ENCODE measurements at places on chromosomes 4 and X.

GRCh38 chrX:150163221-150163930 is 199.7 kb upstream of the MAMLD1 start:
- DNase-seq, result no peak

DNA sequence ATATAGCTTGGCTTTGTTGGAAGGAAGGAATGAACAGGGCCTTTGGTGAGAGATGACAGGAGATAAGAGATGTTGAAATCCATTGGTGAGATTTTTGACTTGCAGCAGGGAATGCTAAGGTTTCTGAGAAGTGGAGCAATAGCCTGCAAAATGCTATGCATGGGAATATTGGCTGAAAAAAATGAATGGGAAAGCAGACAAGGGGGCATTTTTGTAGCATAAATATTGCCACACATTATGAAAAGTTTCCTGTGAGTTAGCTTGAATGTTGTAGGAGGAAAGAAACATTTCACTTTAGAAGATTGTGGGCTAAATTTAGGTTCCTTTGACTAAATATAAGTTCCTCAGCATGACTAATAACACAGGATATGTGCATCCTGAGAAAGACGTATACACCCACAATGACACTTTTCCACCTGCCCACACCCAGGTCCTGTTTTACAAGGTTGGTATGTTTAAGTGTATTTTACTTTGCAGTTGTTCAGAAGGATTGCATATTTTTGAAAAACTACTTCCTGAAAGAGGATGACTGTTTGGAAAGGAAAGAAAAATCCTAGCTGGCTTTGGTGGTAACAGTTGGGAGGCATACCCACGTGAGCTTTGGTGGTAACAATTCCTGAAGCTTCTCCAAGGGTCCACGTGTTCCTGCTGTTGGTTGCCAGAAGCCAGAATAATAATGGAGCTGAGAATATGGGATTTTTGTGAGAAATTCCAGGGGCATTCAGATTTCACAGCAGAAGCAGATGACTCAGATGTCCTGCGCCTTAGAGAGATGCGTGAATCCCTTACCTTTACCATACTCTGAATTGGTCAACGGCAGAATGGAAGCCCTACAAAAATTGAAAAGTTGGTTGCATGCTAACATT is 28.5 kb downstream of the PHEX start:
- no peak for DNase-seq

- no peak for DNase-seq
Observed at GRCh38 chrX:11100281-11101035, 10.7 kb upstream of the HCCS start.

GRCh38 chr4:13912966-13913365 is 285.4 kb upstream of the BOD1L1 start:
- DNase-seq, result no peak

DNA sequence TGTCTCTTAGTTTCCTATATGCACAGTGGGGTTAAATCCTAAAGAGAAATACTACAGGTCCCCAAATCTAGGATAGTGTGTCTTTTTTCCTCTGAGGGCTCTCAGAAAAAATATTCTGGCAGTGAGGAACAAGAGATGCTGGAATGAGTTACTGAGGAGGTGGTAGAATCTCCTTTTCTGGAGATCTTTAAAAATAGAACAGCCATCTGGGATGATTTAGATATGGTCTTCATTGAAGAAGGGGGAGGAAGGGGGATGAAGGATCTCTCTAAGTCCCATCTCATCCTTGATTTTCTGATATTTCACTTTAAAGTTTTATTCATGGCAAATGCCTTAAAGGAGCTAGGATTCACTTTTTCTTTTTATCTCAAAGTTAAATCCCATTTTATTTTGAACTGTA is 235.0 kb downstream of the MAML3 start:
- DNase-seq, result no peak

GRCh38 chrX:27086237-27086636 is 376.9 kb downstream of the PPP4R3C start:
- no peak for DNase-seq

- peak; percentile 8 for DNase-seq
Observed at GRCh38 chr4:53365121-53365485, 758 bp downstream of the SCFD2 start.

- DNase-seq, result no peak
Observed at GRCh38 chr4:169617306-169617705, 3.1 kb upstream of the CLCN3 start.
